ENCODE measurements at places on chromosomes 6 and 20.

GRCh38 chr6:144344646-144345045 is 59.5 kb downstream of the UTRN start:
- no peak for DNase-seq

DNA sequence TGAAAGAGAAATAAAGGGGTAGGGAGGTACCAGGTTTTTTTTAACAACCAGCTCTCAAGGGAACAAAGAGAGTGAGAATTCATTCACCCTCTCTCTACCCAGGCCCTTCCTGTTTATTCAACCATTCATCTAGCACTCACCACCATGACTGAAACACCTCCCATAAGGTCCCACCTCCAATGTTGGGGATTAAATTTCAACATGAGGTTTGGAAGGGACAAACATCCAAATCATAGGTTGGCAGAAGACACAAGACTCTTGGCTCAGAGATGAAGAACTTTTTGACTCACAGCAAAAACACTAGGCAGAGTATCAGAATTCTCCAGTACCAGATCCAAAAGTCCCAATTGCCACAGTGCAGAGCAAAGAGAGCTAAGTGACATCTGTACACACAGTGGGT is 186.3 kb downstream of the EDN1 start:
- no peak for DNase-seq

DNA sequence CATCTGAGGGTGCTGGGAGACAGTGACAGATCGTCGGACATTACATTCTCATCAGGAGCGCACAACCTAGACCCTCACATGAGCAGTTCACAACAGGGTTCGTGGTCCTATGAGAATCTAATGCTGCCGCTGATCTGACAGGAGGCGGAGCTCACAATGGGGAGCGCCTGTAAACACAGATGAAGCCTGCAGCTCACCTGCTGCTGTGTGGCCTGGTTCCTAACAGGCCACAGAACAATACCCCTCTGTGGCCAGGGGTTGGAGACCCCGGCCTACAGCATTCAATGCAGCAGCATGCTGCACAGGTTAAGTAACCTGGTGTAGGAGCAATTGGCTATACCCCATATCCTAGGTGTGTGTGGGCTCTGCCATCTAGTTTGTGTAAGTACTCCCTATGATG is 19.5 kb downstream of the ANKRD60 start:
- DNase-seq, result no peak

- no peak for DNase-seq
These were observed 124.9 kb downstream of the TIAM2 start for GRCh38 chr6:155120034-155120433.

GRCh38 chr20:17730071-17730470 is 30.3 kb downstream of the BANF2 start:
- no peak for DNase-seq

GRCh38 chr20:9578594-9578993 is 64.2 kb downstream of the LAMP5 start:
- DNase-seq, result no peak

DNA sequence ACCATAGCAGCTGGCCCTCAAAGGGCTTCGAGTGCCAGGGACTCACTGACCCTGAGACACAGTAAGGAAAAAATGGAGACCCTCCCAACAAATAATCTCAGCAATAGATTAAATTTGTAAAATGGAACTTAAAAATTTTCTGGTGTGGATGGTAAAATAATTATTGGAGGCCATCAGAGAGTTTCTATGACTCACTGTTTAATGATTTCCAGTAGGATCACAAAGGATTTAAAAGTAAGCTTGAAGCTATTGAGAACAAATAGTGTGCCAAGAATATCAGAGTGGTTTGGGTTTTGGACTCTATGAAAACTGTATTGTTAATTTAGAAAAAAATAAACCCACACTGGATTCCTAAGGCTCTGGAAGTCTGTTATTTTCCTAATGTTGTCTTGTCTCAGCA is 115.2 kb upstream of the AKIRIN2 start:
- DNase-seq, result no peak

- DNase-seq, result no peak
These were observed 100.0 kb upstream of the MAN1A1 start for GRCh38 chr6:119449331-119450156.

DNA sequence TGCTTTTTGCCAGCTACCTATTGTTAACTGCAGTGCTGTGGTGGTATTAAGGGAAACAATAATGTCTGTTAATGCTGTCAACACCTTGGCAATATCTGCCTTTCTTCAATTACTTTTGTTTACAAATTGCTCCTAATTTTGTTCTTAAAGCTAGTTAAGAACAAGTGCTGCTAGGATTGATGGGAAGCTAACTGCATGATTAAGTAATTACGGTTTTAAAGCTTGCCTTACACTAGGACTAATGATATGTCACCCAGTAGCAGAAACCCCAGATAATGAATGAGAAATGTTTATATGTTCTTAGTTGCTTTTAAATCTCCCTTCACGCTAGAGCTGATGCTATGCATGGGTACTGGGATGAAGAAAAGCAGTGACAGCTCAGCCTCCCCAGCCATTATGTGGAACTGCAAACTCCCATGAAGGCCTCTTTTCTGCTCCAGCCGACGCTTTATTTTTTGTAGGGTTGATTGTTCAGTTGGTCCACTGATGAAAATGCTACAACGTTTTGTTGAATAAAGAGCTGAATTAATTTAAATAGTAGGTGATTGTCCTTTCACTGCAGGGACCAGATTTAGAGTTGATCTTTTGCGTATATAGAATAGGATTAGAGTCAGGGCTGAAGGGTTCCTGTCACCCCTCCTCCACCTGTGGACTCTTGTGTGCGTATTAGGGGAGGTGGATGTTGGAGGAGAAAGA is 610.5 kb downstream of the TFAP2B start:
- no peak for DNase-seq

DNA sequence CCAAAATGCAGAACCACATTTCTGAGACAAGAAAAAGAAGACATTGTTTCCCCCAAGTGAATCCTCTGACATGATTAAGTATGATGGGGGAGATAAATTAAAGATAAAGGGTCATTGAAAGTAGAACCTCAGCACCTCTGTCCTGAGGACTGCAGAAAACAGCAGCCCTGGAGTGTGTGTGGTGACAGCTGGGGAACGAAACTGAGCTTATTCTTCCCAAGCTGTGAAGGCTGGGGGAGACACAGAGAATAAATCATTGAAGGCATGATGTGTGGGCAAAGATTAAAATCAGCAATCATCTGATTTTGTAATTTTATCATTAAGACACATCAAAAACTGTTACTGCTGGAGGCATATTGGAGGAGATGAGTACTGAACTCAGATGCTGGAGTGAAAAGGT is 67.5 kb upstream of the GPR6 start:
- no peak for DNase-seq

DNA sequence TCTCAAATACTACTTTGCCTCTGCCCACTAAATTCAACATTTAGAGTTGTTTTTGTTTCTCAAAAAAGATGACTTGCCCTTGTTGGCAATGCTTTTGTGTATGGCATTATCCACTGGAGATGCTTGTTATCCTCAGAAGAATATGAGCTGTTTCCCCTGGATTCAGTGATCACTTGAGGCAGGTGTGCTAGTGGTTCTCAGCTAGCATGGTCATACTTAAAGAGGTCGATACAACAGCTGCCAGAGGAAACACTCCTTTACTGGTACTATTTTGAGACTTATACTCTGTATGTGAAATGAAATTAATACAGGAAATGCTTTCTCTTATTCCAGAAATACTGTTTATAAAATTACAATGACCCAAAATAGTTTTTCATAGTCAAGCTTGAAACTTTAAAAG is 122.5 kb downstream of the HIVEP1 start:
- DNase-seq, result no peak

DNA sequence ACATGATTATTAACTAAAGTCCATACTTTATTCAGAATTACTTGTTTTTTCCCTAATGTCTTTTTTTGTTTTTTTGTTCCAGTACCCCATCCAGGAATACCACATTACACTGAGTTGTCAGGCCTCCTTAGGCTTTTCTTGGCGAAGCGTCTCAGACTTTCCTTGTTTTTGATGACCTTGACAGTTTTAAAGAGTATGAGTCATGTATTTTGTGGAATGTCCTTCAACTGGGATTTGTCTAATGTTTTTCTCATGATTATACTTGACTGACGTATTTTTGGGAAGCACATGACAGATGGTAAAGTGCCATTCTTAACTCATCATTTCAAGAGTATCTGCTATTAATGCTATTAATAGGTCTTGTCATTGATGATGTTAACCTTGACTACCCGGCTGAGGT is 23.6 kb downstream of the ENPP1 start:
- no peak for DNase-seq

- DNase-seq, result no peak
These were observed 327.0 kb downstream of the BMP2 start for GRCh38 chr20:7094438-7094997.

DNA sequence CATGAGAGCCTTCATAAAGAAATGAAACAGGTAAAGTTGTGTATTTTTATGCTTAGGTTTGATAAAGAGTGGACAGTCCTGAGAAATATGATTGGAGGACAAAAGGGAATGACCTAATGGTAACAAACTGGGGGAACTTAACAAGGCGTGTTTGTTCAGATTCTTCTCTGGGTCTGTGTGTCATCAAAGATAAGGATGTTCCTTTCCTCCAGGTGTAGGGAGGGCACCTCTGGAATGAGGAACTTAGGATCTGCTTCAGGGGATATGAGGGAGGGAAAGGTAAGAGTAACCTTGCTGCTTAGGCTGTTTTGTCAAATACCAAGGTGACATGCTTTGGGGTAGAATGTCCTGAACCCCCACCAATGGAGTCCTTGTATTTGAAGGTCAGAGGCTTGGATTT is 291.9 kb downstream of the KCNQ5 start:
- no peak for DNase-seq

DNA sequence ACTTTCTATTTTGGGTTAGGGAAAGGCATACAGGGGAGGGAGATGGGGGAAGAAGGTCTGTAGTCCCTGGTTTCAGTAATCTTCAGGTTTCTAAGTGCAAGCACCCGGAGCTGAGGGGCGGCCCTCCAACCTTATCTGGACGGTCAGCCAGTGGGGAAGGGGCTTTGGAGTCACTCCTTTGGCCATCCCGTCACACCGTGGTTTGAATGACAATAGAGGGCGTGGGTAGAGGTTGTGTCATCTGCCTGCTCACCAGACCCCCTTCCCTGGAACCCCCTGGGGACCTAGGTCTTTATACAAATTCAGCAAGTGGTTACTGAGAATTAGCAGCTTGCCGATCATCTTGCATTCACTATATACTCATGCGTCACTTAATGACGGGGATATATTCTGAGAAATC is 29.1 kb downstream of the STK35 start:
- DNase-seq, result no peak

DNA sequence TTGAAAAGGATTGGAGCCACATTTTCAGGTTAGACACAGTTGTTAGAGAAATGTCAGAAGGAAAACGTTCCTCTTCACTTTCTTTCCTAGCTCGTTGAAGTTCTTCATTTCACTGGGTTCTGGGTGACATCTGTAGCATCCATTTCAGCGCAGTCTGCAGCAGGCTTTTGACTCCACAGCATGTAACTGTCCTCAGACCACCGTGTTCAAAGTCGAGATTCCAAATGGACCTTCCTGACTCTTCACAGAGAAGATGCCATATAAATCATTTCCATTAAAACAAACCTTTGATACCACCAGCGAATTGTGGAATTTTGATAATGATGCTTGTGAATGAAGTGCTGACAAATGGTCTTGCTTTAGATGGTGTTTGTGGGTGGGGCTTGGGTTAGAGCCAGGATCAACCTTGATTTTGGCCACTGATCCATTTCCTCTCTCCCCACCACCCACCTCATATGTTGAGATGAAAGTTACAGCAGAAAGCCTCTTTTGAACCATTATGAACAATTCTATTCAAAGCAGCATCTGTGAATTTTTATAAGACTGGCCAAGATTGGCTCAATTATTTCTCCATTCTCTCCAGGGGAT is 185.3 kb upstream of the PREP start:
- no peak for DNase-seq

DNA sequence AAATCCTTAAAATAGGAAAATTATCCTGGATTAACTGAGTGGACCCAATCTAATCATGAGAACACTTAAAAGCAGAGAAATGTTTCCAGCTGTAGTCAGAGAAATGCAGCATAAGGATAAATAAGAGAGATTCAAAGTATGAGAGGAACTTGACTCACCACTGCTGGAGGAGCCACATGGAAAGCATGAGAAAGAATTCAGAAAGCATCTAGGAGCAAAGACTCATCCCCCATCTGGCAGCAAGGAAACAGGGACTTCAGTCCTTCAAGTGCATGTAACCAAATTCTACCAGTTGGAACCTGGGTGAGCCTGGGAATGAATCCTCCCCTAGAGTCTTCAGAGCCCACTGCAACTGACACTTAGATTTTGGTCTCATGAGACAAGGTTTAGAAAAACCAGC is 33.7 kb downstream of the RNF146 start:
- no peak for DNase-seq

- no peak for DNase-seq
These were observed 21.6 kb downstream of the CMTR1 start for GRCh38 chr6:37454420-37455140.

All from GM13976 (cell line).